Cardiac fibroblast (primary cell): ENCODE measurements at places on chromosomes 3 and 15.

DNA sequence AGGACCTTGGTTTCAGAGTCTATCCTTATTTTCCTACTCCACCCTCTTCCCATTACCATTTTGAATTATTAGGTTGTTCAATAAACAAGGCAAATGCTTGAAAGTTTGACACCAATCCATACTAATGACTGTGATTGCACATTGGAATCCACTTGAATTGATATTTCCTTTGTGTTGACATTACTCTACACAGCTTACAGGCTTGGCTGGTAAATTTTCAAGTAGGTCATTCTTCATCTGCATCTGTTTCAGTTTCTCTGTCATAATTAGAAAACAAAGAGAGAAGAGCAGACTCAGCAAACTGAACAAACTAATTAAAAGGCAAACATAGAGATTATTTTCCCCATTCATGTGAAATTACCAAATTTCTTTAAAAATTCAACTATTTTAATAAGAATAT is 732.9 kb upstream of the BCHE start:
- no peak for DNase-seq

- no peak for DNase-seq
These were observed 23.8 kb downstream of the HOMER2 start for GRCh38 chr15:82928711-82929110.

DNA sequence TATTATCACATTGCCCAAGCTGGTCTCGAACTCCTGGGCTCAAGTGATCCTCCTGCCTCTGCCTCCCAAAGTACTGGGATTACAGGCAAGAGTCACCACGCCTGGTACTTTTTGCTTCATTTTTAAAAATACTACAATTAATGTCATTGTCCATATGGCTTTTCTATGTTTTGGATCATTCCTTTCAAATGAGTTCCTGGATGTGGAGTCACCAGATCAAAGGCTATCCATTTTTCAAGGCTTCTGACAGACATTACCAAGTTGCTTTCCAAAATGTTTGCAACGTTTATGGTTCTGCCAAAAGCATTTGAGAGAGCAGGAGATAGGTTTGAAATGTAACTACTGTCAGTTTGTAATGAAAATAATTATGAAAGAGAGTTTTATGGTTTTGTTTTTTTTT is 34.2 kb upstream of the BCL2L10 start:
- DNase-seq: no peak

DNA sequence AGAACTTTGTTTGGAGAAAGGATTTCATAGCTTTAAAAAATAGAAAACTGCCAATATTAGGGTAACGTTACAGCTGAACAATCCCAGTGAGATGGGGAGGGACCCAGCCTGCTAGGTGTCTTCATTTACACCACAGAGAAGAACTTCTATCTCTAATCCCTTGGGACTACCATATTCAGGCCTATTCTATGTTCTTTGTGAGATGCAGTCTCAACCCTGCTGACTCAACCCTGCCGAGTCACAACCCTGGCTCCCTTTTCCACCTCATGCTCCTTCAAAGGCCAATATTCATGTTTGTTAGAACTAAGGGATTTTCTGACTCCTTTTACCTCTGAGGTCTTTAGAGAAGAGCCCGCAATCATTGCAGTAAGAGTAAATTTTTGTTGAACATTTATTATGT is 350.5 kb downstream of the EPHB1 start:
- no peak for DNase-seq

DNA sequence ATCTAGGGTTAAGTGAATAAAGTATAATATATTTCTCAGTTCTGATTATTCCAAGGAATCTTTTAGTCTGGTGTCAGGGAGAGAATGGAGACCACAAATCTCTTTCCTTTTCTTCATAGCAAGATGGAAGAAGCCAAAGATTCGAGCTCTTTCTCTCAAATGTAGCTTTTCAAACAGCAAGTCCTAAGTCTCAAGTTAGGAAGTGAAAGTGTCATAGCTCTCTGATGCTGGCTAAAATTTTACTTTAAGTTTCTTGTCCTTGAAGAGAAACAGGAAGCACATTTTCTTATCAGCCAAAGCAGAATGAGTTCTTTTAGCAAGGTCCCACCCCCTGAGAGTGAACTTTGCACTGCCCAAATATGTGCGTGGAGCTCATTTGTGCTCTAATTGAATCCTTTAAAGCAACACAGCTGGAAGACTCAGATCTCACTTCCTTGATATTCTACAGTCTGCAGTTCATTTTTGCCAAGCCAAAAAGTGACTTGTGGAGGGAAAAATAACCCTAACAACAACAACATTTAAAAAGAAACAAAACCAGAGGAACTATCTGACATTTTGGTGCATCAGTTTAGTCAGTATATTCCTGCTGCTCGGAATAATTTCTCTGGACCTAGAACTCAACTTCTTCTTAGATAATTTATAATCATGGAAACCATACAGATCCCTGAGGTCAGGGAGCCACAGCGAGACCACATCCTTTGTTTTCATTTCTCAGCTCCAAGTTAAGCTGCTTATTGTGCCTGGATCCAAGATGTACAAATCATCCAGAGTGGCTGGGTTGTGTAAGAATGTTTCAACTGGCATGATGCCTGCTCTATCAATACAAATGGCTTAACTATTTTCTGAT is 238.7 kb upstream of the P2RY1 start:
- DNase-seq: peak; percentile 84

DNA sequence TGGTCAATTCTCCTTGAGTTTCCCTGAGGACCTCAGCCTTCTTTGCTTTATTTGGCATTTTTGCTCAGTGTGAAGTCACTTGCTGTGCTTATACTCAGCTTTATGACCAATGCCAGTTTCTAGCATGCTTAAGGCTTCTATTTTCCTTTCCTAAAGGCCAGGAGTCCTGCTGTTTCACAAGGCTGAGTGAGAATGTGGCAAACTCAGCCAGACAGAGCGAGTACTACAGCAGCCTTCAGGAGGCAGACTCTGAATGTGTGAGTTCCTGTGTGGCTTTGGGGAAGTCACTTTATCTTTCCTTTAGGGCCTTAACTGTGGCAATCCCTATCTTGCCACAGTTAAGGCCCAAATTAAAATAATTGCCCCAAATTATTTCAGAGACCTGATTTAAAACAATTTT is 213.2 kb upstream of the MRPL3 start:
- no peak for DNase-seq

GRCh38 chr15:56906766-56907165 is 11.7 kb upstream of the TCF12 start:
- DNase-seq: no peak

- DNase-seq: no peak
These were observed 15.5 kb downstream of the SRPRB start for GRCh38 chr3:133820889-133821675.

DNA sequence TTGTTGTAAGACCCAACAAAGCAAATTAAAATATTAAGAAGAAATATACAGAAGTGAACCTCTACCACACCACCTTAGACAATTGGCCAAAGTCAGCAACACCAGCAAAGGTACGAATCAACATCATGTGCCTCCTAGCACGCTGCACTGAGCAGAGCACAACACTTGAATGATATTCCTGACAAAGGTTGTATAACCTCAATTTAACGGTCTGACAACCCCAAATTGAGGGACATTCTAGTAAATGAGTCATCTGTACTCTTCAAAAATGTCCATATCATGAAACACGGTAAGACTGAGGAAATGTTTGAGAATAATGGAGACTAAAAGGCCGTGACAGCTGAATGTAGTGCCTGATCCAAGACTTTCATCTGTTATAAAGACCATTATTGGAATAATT is 41.3 kb upstream of the TNFSF10 start:
- DNase-seq: no peak

- DNase-seq: no peak
These were observed 215.4 kb downstream of the SNRPN start for GRCh38 chr15:25170113-25170731.

GRCh38 chr3:172953571-172953970 is 187.5 kb downstream of the SPATA16 start:
- no peak for DNase-seq

DNA sequence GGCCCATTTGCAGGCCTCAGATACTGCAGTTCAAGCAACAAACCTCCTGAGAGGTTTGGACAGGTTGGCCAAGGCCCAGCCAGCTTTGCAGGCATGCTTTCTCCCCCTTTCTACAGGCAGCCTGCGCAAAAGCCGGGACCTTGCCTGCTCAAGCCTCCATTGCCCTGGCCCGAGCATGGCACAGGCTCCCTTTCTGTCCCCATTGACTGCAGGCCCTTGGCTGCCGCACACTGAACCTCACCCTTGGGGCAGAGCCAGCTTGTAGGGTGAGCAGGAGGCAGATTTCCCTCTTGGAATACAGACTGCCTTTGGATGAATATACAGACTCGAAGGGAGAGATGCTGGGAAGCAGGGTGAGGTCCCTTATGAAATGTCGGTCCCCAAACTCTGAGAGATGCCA is 461.7 kb upstream of the PROK2 start:
- DNase-seq: no peak

- DNase-seq: no peak
These were observed 28.0 kb upstream of the TPRG1 start for GRCh38 chr3:189143771-189144170.

GRCh38 chr3:148150141-148150540 is 547.6 kb upstream of the AGTR1 start:
- DNase-seq: no peak

- DNase-seq: peak; percentile 71
These were observed 241.1 kb upstream of the TOPAZ1 start for GRCh38 chr3:44000586-44000985.

GRCh38 chr3:140440446-140440845 is 237.4 kb upstream of the TRIM42 start:
- no peak for DNase-seq

- DNase-seq: peak; percentile 42
These were observed 1588.2 kb downstream of the SI start for GRCh38 chr3:163490119-163490518.
